Substantia nigra (tissue), 51 donors: ENCODE measurements at places on chromosomes 1 and 21.

GRCh38 chr21:31838586-31839355, 34.0 kb upstream of the HUNK start:
- DNase-seq, result no peak

GRCh38 chr1:223016890-223017289, 126.2 kb downstream of the TLR5 start:
- no peak for DNase-seq

DNA sequence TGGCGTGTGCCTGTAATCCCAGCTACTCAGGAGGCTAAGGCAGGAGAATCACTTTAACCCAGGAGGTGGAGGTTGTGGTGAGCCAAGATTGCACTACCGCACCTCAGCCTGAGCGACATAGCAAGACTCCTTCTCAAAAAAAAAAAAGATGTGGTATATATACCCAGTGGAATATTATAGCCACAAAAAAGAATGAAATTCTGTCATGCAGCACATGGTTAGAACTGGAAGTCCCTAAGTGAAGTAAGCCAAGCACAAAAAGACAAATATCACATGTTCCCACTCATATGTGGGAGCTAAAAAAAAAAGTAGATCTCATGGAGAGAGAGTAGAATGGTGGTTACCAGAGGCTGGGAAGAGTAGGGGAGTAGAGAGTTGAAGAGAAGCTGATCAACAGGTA, 18.7 kb downstream of the PSMB4 start:
- no peak for DNase-seq

DNA sequence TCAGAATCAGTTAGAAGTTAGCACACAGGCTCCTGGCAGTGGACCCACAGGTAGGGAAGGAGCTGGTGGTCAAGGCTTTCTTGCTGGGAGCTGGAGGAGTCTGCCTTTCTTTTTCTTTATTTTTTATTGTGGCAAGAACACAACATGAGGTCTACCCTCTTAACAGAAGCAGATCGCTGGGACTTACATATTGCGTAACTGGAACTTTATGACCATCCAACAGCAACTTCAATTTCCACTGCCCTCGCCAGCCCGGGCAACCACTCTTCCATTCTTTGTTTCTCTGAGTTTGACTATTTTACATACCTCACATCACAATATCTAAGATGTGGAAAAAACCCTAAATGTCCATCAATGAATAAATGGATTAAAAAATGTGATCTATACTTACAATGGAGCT, 147.8 kb upstream of the AJAP1 start:
- DNase-seq, result no peak

DNA sequence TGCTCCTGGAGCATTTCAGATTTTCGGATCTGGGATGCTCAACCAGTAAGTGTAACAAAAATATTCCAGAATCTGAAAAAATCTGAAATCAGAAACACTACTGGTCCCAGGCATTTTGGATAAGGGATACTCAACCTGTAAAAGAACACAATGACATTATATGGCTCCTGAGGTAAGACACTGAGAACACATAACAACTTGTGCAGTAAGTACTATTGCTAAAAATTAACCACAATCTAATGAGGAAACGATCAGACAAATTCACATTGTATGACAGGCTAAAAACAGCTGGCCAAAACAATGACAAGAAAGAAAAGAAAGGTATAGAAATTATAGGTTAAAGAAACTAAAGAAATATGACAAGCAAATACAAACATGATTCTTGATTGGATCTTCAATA, 54.9 kb downstream of the LTN1 start:
- no peak for DNase-seq

- peak; percentile 82 for DNase-seq
Observed at GRCh38 chr1:11701551-11701961, 10.0 kb downstream of the DRAXIN start.

DNA sequence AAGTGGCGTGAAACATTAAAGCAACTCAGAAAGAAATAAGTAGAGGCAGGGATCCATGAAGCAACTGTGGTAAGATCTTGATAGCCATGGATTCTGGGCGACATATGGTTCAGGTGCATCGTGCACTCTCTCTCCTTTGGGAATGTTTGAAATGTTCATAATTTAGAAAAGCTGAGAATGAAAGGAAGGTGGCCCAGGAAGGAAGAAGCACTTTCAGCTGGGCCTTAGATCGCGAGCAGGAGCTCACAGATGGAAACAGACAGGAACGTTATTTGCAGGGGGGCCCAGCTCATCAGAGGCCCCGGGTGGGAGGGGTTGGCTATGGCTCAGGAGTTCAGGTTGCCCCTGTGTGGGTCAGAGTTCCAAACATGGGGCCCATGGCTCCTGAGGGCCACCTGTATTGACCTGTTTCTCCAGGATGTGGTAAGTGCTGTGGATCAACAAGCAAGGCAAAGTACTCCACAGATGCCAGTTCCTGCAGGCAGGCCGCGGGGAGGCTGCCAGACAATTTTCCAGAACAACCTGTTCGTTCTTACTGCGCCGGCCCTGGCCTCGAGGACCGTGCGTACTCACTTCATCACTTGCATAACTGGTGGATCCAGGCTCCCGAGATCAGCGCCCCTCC, 253.2 kb downstream of the TOMM20 start:
- no peak for DNase-seq

DNA sequence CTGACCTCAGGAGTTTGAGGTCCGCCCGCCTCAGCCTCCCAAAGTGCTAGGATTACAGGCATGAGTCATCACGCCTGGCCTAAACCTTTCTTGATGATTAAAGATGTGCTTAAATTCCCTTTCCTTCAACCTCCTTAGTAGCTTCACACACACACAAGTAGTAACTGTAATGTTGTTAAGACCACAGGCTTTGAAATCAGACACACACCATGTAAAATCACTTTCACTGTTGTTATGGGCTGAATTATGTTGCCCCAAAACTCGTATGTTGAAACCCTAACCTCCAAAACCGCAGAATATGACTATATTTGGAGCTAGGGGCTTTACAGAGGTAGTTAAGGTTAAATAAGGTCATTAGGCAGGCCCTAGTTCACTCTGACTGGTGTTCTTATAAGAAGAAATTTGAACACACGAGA, 180.2 kb downstream of the NR5A2 start:
- no peak for DNase-seq

DNA sequence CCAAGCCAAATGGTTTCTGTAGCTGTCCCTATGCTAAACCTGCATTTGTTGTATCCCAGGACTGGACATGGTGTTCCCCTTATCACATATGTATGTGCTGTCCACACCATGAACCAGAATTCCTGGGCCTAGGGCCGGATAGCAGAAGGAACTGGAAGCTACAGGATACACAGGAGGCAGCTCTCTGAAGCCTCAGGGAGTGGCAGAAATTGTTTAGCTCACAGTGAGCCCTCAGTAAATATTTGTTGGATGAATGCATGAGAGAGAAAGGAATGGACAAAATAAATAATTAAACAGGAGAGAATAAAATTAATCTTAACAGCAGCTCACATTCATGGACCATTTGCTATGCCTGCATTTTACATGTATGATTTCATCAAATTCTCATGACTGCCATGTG, 2.1 kb downstream of the NIPAL3 start:
- no peak for DNase-seq
